ENCODE measurements at places on chromosomes 11 and 22.

DNA sequence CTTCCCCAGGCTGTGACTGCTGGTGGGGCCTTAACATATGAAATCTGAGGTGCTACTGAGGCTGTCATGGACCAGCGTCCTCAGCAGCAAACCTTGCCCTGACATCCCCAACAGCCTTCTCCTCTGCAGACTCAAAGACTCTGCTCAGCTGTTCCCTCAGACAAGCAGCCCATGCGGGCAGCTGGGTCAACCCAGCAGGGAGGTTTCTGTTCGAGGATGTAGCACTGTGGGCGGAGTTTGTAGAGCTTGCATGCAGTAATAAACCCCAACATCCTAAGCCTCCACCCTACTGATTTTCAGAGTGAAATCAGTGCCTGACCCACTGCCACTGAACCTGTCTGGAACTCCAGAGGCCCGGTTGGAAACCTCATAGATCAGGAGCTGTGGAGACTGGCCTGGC is 88.8 kb upstream of the XKR3 start:
- no peak for DNase-seq

- DNase-seq = no peak
Measured at GRCh38 chr11:66918741-66919140, 39.4 kb downstream of the PC start.

- DNase-seq = no peak
Measured at GRCh38 chr11:7538466-7539454, 25.0 kb downstream of the PPFIBP2 start.

- no peak for DNase-seq
Measured at GRCh38 chr11:77197626-77198320, 69.7 kb downstream of the MYO7A start.

DNA sequence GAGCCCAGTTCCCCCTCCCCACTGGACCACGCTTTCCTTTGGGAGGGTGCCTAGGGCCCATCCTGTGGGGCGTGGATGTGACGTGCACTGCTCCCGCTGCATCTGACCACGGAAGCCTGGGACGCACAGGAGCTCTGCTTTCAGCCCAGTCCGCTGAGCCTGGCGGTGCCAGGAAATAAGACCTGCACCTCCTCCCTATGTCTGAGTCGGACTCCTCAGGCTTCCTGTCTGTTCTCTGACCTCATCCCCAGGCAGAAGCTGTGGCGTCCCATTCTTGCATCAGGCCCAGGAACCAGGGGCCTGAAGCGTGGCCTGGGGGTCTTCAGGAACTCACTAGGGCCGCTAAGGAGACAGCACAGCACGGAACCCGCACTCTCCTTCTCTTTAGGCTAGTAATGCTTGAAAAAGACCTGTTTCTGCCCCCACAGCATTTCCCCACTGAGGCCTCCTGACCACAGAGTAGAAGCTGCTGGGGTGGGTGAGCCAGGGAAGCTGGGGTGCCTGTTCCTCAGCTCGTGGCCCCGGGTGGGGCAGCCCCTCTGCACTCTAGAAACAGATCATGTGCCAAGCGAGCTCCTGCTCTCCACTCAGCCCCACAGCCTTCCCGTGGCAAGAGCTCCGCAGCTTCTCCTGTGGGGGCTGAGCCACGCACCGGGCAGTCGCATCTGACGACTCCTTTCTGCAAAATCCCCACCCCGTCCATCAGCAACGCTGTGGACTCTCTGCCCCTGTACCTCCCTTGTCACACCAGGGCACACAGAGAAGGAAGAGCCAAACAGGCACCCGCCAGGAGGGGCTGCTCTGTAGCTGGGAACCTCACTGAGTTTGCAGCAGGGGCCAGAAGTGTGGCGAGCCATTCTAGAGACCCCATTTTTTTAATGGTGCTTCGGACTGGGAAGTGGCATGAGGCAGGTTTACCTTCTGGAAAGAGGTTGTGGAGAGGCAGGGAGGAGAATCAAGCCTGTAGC is 22.6 kb downstream of the MOV10L1 start:
- DNase-seq = no peak

DNA sequence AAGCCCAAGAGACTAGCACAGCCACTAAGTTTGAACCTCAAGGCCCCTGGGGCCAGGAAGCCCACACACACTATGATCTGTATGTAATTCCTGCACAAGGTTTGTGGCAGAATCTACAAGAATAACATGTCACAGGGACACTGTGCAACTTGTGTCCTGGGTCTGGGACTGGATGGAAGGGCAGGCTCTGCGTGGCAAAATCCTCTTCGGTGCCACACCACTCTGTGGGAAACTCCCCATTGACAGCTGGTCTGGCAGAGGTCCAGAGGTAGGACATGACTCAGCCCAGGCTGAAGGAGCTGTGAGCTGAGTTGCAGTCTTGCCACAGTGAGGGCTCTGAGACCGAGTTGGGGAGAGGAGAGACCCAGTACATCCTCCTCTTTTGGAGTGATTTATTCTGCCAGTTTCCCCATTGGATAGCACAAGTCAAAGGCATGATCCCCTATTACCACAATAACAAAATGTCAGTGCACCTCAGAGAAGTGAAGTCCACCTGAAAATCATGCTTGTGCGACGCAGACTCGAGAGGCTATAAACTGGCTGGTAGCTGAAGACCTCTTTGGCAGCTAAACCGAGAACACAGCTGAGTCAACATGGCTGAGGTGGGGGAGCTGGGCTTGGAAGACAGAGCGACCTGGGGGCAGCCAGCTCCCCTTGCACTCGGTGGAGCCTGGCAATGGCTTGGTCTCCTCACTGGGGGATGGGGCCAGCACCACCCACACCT is 23.3 kb upstream of the SERPIND1 start:
- DNase-seq = no peak

DNA sequence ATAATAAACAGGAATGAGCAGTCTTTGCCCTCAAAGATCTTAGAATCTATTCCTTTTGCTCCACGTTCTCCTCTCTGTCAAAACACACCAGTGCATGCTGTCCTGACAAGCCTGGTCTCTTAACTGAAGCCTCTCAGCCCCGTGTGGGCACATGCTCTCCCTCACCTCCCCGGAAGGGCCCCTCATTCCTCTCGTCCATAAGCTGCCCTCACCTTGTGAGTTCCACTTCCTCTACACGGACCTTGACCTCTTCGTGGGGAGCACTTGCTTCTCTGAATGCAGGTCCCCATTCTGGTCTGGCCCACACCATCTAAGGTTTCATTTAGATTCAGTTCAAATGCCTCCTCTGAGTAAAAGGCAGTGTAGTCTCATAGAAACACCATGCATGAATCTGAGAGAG is 412.3 kb upstream of the SYN3 start:
- no peak for DNase-seq

GRCh38 chr11:2950825-2951224 is 21.6 kb upstream of the PHLDA2 start:
- DNase-seq = no peak

DNA sequence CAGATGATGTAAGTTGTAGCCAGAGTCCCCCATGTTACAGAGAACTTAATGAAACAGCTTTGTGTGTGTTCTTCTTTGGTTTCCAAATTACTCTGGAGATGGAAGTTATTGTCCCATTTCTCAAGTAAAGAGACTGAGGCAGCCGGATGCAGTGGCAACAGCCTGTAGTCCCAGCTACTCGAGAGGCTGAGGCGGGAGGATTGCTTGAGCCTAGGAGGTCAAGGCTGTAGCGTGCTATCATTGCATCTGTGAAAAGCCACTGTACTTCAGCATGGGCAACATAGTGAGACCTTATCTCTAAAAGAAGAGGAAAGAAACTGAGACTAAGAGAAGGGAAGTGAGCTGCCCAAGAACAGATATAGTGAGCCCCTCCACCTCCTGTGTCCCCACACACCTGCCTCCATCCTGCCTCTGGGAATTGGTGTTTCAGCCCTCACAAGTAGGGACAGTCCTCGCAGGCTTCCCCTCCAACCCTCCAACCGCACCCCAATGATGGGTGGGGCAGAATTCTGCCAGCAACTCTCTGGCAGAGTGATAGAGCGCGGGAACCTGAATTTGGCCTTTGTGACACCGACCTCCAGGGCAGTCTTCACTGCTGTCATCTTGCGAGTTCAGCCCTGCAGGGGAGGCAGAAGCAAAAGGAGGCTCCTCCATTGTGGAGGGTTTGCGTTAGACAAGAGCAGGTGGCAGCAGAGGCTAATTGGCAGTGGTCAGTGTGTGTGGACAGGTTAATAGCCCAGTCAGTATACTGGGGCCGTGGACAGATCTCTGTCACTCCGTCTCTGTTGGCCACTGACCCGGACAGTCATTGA is 1.6 kb downstream of the PDXP start:
- DNase-seq = no peak

DNA sequence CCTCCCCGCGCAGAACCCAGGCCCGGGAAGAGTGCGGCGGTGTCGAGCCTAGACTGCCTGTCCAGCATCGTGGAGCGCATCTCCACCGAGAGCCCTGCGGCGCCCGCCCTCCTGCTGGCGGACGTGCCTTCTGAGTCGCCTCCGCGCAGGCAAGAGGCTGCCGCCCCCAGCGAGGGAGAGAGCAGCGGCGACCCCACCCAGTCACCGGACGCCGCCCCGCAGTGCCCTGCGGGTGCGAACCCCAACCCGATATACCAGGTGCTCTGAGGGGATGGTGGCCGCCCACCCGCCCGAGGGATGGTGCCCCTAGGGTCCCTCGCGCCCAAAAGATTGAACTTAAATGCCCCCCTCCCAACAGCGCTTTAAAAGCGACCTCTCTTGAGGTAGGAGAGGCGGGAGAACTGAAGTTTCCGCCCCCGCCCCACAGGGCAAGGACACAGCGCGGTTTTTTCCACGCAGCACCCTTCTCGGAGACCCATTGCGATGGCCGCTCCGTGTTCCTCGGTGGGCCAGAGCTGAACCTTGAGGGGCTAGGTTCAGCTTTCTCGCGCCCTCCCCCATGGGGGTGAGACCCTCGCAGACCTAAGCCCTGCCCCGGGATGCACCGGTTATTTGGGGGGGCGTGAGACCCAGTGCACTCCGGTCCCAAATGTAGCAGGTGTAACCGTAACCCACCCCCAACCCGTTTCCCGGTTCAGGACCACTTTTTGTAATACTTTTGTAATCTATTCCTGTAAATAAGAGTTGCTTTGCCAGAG is 2.0 kb downstream of the MYOD1 start:
- no peak for DNase-seq

GRCh38 chr22:42961810-42962209 is 53.1 kb downstream of the PACSIN2 start:
- no peak for DNase-seq

DNA sequence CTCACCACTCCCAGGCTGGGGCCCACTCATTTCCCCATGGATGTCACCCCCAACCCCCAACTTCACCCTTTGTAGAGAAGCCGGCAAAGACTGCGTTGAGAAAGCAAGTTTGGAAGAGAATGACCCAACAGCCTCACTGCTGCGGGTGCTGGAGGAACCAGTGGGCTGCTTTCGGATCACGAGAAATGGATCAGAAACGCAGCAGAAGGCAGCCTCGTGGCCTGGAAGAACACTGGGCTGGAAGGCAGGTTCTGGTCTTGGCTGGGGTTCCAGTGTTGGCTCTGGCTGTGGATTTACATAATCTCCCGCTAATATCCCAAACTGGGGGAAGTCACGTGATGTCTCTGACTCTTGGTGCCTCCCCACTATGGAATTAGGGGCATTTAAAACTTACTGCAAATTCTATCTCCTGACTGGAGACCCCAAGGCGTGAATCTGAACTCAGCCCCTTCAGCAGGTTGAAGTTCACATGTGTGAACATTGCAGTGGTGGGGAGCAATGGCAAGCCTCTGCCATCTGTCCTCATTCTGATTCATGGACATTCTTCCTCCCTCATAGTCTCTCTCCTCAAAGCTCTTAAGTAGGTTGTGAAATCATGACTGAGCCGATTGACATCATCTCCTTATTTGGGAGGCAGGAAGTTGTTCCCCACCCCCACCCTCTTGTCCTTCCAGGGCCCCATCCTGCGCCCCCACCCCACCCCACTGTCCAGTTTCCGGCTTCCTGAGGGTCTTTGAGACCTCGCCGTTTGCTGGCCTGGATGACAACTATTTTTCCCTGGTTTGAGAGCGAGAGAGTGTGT is 37.0 kb upstream of the TIMP3 start:
- DNase-seq = no peak

DNA sequence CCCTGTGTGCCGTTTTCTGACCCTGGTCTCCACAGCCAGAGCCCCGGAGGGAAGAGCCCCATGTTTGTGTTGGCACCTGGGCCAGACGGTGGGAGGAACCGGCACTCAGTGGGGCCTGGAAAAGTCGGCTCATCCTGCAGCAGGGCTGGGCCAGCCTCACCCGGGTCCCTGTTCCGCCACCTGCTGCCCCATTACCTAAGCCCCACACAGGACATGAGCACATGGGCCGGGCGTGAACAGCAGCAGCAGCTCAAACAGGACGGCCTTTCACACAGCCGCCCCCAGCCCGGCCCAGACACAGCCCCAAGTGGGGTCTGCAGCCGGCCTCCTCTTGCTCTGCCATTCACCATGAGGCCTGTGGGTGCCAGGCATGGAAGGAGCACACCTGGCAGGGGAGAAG is 302.4 kb downstream of the MN1 start:
- DNase-seq = no peak

- DNase-seq = peak; percentile 41
Measured at GRCh38 chr11:111446404-111447111, 65.6 kb downstream of the BTG4 start.

- no peak for DNase-seq
Measured at GRCh38 chr22:25814685-25815084, 72.7 kb downstream of the MYO18B start.

- DNase-seq = no peak
Measured at GRCh38 chr22:18091916-18092526, 14.2 kb downstream of the PEX26 start.

DNA sequence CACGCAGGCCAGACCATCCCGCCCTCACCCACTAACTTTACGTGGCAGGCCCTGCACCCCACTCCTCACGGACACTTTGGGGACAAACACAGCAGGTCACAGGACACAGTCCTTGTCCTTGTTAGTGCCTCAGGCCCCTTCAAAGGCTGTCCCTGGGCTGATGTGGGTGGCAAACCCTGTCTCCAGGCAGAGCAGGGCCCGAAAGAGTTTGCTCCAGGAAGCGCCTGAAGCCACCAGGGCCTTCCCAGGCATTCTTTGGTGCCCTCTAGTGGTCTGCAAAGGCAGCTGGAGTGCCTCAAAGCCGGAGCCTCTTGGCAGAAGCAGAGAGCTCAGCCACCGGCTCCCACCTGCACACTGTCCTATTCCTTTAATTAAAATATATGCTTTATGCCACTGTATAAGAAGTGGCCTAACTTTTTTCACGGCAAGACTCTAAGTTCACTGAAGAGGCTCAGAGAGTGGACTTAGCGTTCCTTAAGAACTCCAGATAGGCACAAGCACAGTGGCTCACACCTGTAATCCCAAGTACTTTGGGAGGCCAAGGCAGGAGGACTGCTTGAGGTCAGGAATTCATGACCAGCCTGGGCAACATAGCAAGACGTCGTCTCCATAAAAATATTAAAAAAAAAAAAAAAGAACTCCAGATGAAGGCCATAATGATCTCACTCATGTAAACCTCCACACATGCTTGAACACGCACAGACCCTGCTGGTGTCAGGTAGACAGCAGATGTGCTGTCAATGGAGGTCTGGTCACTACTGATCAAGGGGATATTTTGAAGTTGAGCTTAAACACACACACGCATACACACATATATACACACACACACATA is 11.1 kb downstream of the TXN2 start:
- peak; percentile 60 for DNase-seq

- DNase-seq = no peak
Measured at GRCh38 chr11:1231396-1232020, 8.6 kb downstream of the MUC5B start.

- DNase-seq = no peak
Measured at GRCh38 chr11:61266602-61267001, 25.6 kb downstream of the PGA5 start.
